SW480 (cell line): ENCODE measurements at places on chromosomes 5 and 9.
A peak's percentile ranks its signal among the peaks of the same experiment; 100 is the strongest.

- no peak for DNase-seq
Measured at GRCh38 chr9:125387861-125388524, 126.4 kb downstream of the GAPVD1 start.

GRCh38 chr5:173451031-173451430 lies 122.8 kb upstream of the STC2 start:
- peak; percentile 58 for DNase-seq

DNA sequence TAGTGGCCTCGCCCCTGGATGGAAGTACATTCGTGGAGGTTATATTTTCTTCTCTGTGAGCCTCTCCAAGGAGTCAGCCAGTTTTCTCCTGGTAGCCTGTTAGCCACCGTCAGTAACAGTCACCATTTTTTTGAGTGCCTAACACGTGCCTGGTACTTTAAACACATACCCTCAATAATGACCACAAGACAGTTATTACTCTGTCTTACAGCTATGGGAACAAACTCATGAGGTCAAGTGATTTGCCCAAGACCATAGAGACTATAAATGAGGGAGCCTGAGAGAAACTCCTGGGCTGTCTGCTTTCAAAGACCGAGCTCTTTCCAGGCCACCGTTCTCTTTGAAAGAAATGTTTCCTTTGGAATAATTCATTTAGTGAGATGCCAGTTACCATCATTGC lies 90.4 kb downstream of the PALM2AKAP2 start:
- DNase-seq: no peak

GRCh38 chr9:13069498-13069897 lies 210.0 kb downstream of the MPDZ start:
- DNase-seq: no peak

GRCh38 chr5:116320486-116320885 lies 235.7 kb downstream of the COMMD10 start:
- no peak for DNase-seq

DNA sequence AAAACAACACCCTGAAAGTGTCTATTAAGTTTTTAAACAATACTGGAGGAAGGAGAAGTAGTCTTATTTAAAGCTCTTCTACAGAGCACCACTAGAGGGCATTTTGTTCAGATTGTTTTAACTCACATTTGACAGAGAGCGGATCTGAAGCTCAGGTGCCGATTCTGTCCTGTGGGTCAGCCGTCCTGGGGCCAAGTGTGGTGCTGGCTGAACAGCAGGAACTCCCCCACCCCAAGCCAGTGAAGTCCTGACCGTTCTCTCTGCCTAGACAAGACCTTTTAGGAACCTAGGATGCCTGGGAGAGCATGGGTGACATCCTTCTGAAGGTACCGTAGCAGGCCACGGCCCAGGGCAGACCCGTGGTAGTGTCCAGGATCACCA lies 3.9 kb downstream of the EXOC3 start:
- peak; percentile 69 for DNase-seq

GRCh38 chr5:8719796-8720195 lies 826.1 kb downstream of the SEMA5A start:
- DNase-seq: no peak

GRCh38 chr5:6243706-6244338 lies 134.5 kb downstream of the MED10 start:
- peak; percentile 18 for DNase-seq

GRCh38 chr5:172417983-172418630 lies 36.2 kb downstream of the SH3PXD2B start:
- DNase-seq: no peak

DNA sequence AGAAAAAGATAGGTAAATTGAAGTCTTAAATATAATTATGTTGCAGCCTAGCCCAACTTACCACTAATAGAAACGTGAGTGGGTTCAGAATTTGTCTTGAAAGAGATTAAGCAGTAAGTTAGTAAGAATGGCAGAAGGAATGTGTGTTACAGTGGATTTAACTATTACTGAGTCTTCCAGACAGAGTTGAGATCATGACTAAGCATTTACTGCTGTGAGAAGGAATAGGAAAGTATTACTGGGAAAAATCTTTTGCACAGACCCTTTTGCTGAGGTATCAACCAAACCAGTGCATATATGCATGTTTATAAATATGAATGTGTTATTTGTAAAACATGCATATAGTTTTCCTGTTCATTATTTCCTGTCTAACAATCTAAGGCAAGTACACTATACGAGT lies 112.8 kb upstream of the EFNA5 start:
- DNase-seq: no peak

DNA sequence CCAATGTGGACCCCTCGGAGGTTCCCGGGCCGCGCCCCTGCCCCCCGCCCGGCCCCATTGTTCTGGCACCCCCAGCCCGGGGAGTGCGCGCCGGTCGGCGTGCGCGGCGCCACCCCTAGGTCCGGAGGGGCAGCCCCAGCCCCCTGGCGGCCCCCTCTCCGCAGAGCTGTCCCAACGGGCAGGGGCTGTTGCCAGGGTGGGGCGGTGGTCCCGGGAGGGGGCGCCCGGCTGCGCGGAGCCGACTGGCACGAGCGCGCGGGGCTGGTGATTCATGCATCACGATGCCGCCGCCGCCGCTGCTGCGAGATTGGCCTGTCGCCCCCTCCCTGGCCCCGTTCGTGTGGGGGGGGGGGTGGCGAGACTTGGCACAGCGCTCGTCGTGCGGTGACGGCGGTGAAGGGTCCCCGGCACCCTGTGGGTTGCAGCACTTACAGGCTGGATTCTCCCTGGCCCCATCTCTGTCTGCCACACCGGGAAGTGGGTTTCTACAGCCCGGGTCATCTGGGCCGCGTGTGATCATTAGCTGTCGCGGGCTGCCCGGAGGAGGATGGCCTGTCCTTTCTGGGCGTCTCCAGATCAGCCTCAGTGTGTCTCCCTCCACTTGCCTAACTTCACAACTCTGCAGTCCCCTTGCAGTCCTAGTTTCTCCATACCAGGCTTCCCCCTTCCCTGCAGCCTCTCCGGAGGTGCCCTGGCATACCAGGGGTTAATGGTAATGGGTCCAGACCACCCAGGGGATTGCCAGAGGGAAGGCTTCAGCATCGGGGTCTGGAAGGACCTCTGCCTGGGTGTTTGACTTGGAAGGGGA lies 858 bp downstream of the NCS1 start:
- no peak for DNase-seq
